ENCODE measurements at places on chromosomes 3 and 15.
A peak's percentile ranks its signal among the peaks of the same experiment; 100 is the strongest.

DNA sequence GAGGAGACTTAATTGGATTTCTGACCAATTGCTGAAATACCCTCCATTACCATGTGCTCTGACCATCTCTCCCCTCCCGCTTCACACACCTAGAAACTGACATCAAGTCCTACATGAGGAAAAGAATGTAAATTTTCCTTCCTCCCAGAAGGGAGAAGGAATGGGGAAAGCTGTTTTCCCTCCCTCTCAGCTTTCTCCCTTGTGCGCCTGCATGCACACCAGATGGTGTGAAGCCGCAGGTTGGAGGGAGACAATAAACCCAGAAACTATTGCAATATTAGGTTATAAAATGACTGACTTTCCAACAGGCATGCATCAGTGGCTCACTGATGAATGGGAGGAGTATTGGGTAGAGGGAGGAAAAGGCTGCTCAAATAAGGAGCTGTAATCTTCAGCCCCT, 50.9 kb downstream of the MB21D2 start:
- DNase-seq = no peak

- DNase-seq = peak; percentile 56
Measured at GRCh38 chr15:92903631-92903965, 3.5 kb downstream of the CHD2 start.

DNA sequence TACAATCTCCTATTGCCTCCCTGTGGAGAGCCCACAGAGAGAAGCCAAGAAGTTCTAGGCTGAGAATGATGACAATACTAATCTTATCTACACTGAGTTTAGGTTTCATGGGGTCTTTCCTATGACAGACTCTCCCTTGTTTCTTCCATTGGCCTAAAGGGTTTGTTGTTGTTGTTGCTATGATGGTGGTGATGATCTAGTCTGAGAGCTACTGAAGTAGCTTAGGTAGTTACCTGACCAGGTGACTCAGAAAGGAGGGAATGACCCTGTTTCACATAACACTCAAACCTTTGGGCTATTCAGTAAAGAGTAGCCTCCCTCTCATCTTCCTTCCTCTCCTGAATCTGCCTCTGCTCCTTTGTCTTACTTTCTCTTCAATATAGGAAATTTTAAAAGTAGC, 170.2 kb downstream of the GMNC start:
- no peak for DNase-seq

- DNase-seq = no peak
Measured at GRCh38 chr3:53073553-53074365, 27.9 kb upstream of the SFMBT1 start.

GRCh38 chr3:14769544-14770325, 49.0 kb upstream of the FGD5 start:
- DNase-seq = no peak

GRCh38 chr15:27057904-27058645, 87.1 kb downstream of the GABRG3 start:
- DNase-seq = no peak

GRCh38 chr15:29089731-29090616, 179.6 kb downstream of the NSMCE3 start:
- no peak for DNase-seq

GRCh38 chr3:101156787-101157345, 163.5 kb downstream of the IMPG2 start:
- DNase-seq = no peak

DNA sequence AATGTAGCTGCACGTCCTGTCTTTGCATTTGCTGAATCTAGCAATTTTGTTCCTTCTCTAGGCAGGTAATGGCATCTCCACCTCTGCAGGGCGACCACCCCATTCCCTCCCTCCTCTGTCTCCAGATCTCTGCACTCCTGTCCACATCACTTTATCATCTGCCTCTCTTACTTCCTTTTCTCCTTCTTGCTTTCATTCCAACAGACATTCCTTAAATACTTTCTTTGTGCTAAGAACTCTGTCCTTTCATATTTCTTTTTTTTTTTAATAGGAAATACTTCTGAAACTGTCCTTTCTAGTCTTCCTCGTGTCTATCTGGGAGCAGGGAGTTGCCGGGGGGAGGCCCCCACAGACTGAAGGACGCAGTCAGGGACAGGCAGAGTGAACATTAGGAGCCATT, 7.2 kb downstream of the ITIH3 start:
- no peak for DNase-seq

- no peak for DNase-seq
Measured at GRCh38 chr3:106773795-106774194, 603.4 kb upstream of the CCDC54 start.

GRCh38 chr3:106018102-106018501, 149.3 kb upstream of the CBLB start:
- no peak for DNase-seq

GRCh38 chr3:99396651-99397275, 241.6 kb upstream of the COL8A1 start:
- no peak for DNase-seq

- no peak for DNase-seq
Measured at GRCh38 chr3:149621218-149622005, 36.4 kb downstream of the WWTR1 start.

- DNase-seq = no peak
Measured at GRCh38 chr3:186784820-186785494, 1.6 kb downstream of the EIF4A2 start.

GRCh38 chr15:52790169-52790708, at the start of gene ONECUT1:
ONECUT1 (minus strand) TSS chr15:52790336; CDS start chr15:52789884, 452 bp downstream.
- peak; percentile 52 for DNase-seq

DNA sequence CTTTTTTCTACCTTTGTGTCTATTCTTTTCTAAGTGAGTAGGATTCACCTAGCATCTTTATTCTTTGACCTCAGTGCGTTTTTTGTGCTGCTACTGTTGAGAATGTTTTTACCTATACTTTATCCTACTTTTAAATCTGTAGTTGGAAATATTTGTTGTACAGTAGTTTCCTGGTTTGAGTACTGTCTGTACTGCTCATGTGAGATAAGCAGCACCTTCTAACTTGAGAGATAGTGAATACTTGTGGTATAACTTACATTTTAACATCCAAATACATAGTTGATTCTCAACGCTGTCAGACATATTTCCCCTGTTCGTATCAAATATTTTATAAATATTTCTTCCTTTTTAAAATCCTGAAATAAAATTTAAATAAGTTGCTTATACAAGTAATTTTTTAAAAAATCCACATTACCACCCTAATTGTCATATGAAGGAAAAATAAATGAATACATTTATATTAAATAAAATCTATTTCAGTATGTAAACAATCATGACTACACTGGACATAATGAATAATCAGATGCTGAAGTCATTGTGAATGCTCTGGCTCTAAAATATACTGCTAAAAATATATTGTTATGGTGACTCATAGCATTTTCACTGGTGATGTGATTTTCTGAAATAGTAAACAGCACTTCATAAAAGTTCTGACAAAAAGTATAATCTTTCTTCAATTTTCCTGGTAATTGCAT, 17.4 kb downstream of the ATP11B start:
- DNase-seq = no peak

DNA sequence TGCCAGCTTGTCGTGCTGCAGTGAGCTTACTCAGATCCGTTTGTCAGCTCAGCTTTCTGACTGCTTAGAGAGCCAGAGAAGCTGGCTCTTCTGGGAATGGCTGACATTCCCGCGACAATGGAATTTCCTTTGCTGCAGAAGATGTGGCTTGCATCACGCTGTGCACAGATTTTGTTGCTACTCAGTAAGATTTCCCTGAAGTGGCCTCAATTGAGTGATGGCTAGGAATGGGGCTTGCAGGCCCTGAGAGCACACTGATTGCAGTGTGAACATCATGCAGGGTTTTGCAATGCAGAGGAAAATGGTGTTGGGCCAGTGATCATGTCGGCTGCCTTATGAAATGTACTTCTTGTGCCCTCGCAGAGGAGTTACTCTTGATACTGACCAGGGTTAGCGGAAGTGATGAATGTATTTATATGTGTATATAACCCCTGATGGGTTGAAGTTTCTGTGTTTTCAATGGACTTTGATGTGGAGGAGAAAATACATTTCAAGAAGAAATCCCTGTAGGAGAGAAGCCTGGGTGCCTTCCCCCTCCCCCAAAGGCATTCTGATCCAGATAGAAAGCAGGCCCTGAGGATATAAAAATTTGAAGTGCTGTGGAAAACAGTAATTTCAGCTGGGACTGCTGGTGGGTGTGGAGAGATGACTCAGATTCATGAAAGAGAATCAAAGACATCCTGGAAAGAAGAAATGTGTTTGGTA, 102.5 kb upstream of the PDZRN3 start:
- no peak for DNase-seq

DNA sequence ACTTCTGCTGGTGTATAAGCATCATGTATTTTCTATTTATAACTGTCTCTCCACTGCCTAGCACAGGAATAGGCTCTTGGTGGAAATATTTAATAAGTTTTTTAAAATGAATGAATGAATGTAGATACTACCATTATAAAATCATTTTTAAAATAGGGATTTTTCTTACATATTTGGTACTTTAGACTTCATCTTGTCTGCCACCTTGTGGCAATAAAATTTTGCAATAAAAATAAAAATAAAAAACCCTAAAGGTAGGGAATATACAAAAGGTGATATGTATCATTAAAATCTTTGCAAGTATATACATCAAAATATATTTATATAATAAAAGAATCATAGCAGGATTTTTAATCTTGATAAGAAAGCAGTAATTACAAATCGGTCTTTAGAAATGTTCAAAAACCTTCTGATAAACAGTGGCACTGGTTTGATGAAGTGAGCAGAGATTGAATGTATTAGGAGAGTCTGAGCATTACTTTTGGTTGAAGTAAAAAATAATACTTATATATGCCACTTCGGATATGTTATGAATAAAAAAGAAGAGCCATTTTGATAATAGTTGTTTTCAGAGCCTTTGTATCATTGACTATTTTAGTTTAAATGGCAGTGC, 95.2 kb downstream of the SPATA16 start:
- DNase-seq = peak; percentile 20

- DNase-seq = no peak
Measured at GRCh38 chr3:24601066-24601939, 106.7 kb upstream of the THRB start.

DNA sequence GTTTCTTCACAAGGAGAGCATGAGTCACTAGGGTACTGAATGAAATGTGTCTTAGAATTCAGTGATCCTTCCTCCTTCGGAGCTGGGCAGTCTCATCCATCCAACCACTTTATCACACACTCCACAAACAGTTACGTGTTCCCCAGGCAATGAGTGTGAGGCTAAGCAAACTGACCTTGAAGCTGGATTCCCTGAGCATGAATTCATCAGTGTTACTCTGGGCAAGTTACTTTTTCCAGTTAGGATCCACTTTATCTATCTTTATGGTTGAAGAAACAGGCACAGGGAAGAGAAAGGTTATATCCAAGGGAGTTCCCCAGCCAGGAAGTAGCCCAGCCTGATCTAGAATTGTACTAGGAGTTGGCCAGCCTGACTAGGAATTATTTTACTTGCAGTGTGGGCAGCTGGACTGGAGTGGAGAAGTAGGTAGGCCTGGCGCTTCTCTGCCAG, 17.1 kb upstream of the GCNT3 start:
- DNase-seq = no peak

GRCh38 chr3:124115956-124116355, 124.0 kb upstream of the ROPN1 start:
- DNase-seq = no peak

- DNase-seq = no peak
Measured at GRCh38 chr3:141429371-141430035, 57.3 kb upstream of the RASA2 start.

DNA sequence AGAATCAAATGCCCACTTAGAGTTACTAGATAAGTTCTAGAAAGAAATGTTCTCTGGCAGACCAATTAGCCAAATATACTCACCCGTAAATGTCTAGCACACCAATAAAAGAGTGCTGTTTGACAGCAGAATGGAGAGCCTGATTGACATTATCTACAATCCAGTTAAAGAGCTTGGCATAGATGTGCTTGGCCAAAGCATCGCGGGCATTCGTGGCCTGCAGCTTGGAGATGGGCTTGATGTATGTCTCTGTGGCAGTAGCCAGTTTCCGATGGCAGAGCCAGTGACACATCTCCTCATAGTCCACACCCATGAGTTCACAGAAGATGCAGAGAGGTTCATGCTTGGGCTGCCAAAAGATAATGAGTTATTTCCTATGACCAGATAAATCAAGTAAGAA, 101.5 kb upstream of the MYO5C start:
- no peak for DNase-seq

DNA sequence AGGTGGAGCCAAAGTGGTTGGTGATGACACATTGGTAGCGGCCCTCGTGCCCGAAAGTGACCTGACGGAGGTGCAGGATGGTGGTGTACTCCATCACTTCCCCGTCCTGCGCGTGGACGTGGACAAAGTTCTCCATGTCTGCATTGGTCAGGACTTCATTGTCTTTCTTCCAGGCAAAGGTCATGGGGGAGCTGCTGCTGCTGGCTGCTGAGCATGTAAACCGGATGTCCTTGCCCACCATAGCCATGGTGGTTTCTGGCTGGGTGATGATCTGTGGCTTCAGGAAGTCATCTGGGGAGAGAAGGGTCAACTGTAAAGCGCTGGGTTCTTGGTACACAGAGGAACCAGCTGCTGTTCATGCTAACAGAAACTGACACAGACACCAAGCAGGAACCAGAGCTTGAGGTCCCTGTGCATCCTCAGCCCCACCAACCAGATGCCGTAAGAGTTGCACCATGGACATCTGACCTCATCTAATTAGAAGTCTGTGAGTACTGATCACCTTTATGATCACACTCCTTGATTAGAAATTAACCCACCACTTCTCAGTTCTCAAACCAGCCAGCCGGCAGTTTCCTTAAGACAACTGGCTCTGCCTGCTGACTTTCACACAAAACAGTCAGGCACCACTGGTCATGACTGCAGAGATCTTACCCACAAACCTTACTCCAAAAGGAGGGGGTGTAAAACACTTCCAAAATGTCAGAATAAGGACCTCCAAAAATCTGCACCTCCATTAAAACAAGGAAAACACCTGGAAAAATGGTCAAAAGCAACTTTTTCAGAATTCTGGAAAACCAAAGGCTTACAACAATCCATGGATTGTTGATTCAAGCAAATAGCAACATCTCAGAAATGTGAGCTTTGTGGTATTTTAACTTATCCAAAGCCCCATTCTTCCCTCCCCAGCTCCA, 114.6 kb downstream of the LRIG1 start:
- DNase-seq = no peak

DNA sequence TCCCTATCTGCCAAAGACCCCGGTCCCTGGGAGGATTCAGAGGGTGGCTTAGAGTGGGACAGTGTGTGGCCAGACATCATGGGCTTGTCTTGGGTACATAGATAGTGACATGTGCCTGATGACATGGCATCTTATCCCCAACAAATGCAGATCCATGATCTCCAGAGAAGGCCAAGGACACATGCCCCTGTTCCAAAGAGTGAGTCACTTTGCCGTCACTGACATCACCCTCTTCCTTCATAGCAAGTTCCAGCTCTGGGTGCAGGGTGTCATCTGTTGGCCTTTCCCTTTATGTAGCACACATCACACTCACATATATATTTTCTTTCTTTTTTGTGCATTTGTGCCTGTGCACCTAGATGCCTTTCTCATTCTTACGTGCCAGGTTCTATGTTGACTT, 350.5 kb downstream of the LRTM1 start:
- DNase-seq = no peak

DNA sequence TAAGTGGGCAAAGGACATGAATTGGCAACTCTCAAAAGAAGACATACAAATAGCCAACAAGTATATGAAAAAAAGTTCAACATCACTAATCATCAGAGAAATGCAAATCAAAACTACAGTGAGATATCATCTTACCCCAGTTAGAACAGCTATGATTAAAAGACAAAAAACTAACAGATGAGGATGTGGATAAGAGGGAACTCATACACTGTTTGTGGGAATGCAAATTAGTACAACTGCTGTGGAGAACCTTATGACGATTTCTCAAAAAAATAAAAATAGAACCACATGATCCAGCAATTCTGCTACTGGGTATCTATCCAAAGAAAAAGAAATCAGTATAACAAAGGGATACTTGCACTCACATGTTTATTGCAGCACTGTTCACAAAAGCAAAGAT, 28.6 kb downstream of the NEK10 start:
- no peak for DNase-seq

Data from NCI-H1105 treated with DMSO at 0.1 percent for 48 hours (cell line).